Activated CD8-positive, alpha-beta memory T cell treated with anti-CD3 and anti-CD28 coated beads for 24 hours (primary cell): ENCODE measurements at places on chromosomes 5 and 9.

GRCh38 chr5:96067251-96067650 is 105.6 kb upstream of the ELL2 start:
- no peak for DNase-seq

- DNase-seq = no peak
Measured at GRCh38 chr5:45093377-45093776, 284.6 kb downstream of the MRPS30 start.

DNA sequence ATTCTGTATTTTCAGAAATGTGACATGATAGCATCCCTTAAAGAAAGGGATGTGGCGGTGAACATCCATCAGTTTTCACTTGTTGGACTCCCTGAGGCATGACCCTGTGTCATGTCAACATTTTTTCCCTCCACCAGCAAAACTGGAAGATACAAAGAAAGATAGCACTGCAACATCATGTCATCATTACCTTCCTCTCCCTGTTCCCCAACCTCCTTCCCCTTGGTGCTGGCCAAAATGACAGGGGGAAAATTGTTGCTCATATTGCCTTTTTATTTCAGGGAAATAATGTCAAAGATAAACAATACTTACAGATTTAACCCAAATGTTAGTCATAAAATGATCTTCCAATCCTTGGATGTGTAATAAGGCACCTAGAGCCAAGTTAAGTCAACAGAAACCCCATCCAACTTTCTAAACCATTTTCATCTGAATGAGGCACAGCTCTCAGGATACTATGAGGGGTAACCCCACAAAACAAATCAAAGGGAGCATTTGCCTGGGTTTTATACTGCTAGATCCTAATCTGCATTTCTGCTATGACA is 644.3 kb downstream of the ACTL7B start:
- DNase-seq = no peak

GRCh38 chr9:6551136-6551535 is 94.4 kb downstream of the GLDC start:
- no peak for DNase-seq

DNA sequence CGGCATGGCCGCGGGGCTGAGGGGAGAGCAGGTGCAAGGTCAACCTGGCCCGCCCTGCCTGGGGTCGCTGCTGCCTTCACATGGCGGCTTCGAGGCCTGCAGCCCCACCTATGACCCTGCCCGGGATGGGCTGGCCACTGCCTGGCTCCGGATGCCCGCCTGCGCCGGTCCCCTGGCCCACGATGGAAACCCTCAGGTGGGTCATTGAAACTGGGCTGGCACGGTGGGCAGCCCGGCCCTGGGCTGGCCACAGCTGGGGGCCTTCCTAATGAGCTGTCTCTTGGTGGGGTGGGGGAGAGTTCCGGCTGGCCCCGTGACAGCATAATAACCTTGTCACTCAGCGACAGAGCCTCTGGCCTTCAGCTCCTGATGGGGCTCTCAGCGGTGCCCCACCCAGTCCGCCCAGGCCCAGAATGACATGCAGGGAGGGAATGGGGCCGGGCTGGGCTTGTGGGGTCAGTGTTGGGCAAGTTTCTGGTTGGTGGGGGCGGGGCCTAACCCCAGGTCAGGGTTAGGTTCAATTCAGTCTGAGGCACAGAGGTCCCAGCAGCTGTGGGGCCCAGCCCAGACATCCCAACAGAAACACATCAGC is at the start of gene CCDC187:
Gene CCDC187 (minus strand): TSS at position 270 of the 592 bp plus-strand sequence. CDS start 264 bp downstream, at position 6.
- DNase-seq = no peak

DNA sequence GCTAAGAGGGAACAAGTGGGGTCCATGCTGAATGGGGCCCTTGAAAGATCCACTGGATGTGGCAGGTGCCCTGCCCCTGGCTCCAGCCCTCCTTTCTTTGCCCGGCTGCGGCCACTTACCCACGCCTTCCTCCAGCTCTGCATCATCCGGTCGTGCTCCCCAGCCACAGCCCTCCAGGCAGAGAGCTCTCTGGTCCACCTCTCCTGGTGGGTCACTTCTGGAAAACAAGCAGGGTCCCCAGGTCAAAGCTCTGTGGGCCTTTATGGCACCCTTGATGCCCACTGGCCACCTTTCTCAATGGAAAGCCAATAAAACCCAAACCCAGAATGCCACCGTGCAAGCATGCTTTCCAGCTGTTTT is 45.0 kb downstream of the SECISBP2 start:
- DNase-seq = peak; percentile 55

DNA sequence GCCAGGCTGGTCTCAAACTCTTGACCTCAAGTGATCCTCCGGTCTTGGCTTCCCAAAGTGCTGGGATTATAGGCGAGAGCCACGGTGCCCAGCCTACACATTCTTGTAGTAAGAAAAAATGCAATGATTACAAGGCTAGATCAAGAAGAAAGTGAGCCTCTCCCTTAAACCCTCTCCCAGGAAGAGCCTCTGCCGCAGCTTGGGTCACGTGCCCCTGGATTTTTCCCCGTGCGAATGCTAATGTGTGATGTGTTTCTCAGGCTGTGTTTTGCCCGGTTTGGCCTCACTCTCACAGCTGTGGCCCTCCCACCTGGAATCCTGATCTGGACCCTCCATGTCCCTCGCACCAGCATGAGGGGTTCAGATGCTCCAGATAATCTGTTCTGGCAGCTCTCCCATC is 6.9 kb downstream of the PLPP7 start:
- no peak for DNase-seq

GRCh38 chr9:98861781-98862504 is 54.5 kb downstream of the GALNT12 start:
- DNase-seq = no peak

- DNase-seq = no peak
Measured at GRCh38 chr5:119789406-119790117, 160.2 kb downstream of the FAM170A start.

GRCh38 chr5:135887447-135887864 is 8.2 kb downstream of the IL9 start:
- peak; percentile 82 for DNase-seq

- DNase-seq = no peak
Measured at GRCh38 chr9:98978231-98978681, 34.5 kb downstream of the COL15A1 start.

- DNase-seq = no peak
Measured at GRCh38 chr5:150271296-150271692, 18.3 kb downstream of the CAMK2A start.

- DNase-seq = no peak
Measured at GRCh38 chr9:36659500-36659899, 86.8 kb downstream of the MELK start.

- no peak for DNase-seq
Measured at GRCh38 chr9:127395497-127396252, 1.3 kb upstream of the SLC2A8 start.

DNA sequence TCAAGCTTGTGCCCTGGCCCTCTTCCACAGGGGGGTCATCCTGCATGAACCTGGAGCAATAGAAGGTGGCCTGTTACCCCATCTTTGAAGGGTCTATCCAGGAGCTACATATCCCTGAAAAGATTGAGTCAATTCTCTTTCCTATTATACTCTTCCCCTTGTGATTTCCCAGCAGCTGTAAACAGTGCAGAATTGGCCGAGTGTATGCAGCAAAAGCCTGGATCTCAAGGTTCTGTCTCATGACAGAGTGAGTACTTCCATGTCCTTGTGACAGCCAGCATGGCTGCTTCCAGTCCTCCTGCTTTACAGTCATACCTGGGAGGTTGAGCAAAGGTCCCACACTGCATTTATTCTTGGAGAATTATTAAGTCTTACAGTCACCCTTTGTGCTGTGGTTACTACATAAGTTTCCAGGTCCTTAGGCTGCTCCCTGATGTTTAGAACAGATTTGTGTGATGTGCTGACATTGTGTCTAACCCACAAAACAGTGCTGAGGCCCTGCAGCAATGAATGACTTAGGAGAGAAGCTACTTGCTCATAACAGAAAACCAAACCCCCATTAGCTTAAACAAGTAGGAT is 67.5 kb downstream of the NREP start:
- no peak for DNase-seq

DNA sequence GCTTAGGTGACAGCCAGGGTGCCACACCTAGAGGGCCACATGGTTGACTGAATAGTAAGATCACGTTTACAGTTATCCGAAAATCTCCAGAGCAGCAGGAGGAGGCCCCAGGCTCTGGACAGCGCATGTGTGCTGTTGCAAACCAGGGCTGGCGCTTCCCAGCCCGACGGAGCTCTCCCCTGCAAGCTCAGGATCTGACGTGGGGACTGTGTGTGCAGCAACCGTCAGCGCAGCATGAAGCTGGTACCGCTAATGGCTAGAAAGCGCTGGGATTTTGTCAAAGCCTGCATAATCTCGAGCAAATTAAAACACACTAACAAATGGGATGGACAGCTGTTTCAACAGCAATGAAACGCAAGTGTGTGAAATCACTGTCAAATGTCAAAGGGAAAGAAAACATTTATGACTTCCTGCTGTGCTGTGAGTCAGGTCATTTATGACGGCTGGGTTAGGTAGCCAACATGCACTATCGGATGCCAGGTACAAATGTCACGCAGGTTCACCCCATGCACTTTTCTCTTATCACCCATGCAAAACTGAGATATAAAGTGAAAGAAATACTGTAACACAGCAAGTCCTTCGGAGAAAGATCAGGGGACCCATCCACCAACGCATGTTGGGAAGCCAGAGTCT is 7.5 kb downstream of the SURF4 start:
- no peak for DNase-seq

DNA sequence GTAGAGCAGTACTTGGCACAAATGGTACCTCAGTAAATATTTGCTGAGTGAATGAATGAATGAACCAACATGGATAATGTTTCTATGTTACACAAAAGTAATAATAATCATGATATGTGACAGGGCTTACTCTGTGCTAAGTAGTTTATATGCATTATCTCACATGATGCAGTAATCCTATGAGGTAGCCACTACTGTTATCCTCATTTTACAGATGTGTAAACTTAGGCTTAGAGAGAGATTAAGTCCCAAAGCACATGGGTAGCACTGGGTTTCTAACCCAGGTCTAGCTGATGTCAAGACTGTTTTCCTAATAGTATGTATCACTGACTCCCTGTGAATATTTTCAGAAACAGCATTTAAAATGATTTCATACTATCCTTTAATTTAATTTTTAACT is 44.1 kb upstream of the VDAC1 start:
- DNase-seq = no peak

DNA sequence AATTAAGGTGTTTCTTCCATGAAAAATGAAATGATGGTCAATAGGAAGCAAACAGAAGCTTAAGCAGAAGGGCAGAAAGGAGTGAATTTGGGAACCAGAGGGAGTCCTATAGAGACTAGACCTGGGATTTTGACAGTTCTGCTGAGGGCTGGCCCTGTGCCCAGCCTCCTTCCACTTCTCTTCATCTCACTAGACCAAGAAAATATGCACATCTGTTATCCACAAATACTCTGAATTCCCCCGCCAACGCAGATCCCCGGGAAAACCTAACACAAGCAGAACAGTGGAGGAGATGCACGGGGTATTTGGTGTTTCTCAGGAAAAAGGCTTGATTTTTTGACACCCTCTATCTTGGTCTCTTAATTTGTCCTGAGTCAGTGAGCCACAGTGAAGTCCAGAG is 22.7 kb downstream of the GRIA1 start:
- no peak for DNase-seq

- no peak for DNase-seq
Measured at GRCh38 chr9:20040991-20041696, 252.3 kb upstream of the SLC24A2 start.
